ENCODE measurements at places on chromosomes 12 and 14.

DNA sequence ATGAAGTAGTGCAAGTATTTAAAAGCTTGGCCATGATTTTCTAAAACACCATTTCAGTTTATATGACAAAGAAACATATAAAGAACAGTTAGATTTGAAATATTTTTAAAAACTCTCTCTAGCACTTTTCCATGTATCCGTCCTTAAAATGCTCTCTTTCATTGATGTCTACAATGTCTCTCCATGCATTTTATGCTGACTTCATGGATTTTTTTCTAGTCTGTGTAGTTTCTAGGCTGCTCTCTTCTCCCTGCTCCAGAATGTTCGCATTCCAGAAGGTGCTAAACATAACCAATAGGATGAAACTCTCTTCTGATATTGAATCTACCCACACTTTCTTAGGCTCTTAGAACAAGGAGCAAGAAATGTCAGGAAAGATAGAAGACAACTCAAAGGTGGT is 124.8 kb downstream of the PLCZ1 start:
- no peak for DNase-seq

- no peak for DNase-seq
Measured at GRCh38 chr12:93039930-93040329, 110.8 kb upstream of the EEA1 start.

DNA sequence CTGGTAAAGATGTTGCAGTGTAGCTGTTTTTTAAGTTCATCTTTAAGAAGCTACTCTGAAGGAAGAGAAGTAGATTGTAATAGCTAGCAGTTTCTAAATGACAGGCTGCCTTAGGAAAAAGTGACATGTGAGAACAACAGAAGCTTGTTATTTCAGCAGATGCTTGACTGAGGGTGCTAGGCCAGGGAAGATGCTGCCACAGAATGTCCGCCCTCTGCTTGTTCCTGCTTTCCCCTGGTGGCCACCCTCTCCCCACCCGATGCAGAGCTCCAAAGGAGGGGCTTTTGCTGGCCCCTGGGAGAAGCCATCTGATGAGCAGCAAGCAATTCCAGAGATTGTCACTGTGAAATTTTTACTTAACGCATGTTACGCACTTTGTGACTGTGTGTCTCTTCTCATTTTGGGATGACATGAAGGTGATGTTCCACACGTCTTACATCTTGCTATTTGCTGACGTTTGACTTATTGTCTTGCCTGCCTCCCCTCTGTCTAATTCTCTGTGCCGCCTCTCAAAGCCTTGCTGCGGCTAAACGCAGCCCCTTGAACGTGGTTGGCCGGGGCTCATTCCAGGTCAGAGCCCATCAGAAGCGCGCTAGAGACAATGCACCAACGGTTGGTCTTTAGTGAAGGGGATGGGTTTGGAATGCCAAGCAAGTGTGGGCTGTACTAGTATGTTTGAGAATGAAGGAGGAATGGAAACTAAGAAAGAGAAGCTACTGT is 44.8 kb downstream of the WDR20 start:
- no peak for DNase-seq

DNA sequence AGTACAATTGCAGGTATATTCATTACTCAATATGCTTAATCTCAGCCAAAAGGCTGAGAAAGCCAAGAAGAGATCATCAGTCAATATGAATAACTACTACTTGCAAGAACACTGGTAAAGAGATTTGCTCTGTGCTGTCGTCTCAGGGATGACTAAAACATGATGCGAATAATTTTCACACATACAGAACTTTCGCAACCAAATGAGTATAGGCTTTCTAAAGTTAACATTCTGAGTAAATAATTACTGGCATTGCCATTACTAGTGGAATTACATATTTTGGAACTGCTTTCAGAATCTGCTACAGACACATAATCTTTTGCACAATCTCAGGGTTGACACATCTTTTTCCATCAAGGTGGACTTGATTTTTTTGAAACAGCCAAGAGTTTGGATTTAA is 24.7 kb downstream of the NCKAP1L start:
- no peak for DNase-seq

DNA sequence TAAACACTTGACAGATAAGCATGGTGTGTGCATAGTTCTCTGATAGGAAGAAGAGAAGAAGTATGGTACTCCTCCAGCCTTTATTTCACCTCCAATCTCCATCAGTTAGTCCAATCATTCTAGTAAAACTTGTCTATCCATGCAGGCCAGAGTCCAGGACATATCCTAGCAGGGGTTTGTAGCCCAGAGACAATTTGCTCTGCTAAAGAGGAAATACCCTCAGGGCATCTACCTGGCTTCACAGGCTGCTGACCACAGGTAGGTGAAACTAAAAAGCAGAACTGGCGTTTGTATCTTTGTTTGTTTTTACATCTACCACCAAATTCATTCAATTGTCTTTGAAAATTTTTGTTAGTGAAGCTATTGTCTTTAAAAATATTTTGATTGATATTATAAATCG is 717.6 kb downstream of the FSCB start:
- DNase-seq, result no peak

DNA sequence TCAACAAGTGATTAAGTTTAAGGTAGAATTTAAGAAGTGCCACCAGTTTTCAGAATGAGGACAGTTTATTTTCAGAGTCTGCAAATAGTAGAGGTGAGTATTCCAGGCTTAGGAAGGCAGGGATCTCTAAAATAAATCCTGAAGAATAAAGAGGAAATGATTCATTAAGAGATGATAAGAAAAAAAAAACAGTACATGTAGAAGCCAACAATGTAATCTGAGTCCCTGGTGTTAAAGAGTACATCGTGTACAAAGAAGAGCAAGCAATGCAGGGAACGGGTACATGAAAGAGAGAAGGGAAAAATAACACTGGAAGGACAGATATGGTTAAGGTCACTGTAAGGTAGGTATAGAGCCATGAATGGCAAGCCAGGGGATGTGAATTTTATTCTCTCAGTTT is 95.2 kb upstream of the FOXG1 start:
- no peak for DNase-seq

DNA sequence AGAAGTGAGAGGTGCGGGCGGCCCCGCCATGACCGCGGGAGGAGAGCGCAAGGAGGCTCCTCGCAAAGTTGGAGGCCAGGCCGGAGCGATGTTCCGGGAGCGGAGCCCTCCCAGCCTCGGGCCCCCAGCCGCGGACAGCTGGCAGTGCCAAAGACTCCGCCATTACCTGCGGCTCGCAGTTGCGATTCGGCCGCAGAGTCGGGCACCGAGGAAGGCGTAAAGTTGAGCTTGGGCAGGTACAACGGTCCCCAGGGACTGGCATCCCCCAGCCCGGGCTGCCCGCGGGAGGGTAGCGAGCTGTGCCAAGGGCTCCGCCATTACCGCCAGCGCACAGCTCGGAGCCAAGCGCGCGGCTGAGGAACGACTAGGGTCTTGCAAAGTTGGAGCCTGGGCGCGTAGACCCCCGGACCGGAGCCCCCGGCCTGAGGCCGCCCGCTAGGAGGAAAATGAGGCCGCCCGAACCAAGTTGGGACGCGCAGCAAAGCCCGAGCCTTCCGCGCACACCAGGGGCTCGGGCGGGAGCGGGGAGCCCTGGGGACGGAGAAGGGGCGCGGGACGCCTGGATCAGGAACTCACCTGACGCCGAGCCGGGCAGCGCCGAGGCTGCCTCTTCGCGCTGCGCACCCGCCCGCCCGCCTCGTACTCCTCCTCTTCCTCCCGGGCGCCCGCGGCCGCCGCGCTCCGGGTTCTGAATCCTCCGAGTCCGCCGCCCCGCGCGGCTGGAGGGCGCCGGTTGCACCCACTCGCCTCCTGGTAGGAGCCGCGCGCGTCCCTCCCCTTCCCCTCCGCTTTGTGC is 677 bp downstream of the NOS1 start:
- no peak for DNase-seq

DNA sequence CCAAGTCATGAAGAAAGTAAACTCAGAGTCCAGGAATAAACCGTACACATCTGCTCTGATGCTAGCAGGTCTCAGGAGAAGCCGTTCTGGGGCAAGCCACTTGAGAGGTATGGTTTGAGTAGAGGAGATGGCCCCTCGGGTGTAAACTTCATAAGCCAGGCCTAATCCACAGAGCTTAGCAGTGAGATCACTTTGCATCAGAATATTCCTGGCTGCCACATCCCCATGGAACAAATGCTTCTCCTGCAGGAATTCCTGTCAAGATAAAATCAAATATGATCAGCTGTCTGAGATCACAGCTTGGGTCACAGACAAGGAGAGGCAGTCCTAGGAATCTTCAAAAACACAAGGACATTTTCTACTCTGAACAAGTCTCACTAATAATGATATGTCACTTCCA is 11.2 kb upstream of the MAGOHB start:
- no peak for DNase-seq

DNA sequence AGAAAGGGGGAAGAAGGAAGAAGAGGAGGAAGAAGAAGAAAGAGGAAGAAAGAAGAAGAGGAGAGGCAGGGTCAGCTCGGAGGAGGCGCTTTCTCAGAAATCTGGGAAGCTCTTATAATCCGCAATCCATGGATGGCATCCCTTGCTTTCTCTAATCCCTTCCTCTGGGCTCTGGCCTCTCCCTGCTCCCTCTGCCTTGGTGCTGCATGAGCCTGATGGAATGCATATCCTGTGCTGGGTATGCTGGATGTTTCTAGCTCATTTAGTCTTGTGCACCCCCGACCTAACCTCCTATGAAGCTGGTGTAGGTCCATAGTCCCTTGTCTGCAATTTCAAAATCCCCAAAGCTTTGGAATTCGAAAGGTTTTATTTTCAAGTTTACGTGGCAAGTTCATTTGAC is 94.2 kb upstream of the MYL2 start:
- DNase-seq, result no peak

GRCh38 chr12:109873653-109874052 is 6.7 kb downstream of the GLTP start:
- DNase-seq, result no peak

- no peak for DNase-seq
Measured at GRCh38 chr14:66152302-66152701, 333.9 kb upstream of the CCDC196 start.

DNA sequence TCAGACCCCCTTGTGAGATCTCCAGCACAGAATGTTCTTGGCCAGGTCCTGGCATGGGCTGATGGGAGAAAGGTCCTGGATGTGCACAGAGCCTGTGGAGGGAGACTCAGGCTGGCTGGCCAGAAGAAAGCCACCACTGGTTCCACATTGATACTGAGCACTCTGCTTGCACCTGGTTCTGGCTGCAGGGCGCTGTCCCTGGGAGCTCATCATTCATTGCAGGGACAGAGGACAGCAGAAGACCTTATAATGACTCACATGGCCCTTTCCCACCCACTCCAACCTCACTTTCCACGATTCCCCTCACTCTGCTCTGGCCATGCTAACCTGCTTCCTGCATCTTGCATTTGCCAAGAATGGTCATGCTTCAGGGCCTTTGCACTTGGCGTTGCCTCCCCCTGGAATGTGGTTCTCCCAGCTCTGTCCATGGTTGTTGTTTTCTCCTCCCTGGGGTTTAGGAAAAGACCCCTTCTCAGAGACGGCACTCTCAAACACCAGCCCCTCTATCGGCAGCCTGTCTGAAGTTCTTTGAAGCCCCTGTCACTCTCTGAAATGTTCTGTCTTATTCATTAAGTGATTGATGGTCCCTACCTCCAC is 10.3 kb downstream of the KRT7 start:
- no peak for DNase-seq

GRCh38 chr12:123972457-123973401 is at the start of the genes CCDC92 and ZNF664:
TSS of gene CCDC92 (minus strand) at chr12:123972831. CDS start at chr12:123944305, 28,526 bp downstream.
TSS of gene ZNF664 (plus strand) at chr12:123973215. CDS start at chr12:124012145, 38,930 bp downstream.
- DNase-seq, result no peak

DNA sequence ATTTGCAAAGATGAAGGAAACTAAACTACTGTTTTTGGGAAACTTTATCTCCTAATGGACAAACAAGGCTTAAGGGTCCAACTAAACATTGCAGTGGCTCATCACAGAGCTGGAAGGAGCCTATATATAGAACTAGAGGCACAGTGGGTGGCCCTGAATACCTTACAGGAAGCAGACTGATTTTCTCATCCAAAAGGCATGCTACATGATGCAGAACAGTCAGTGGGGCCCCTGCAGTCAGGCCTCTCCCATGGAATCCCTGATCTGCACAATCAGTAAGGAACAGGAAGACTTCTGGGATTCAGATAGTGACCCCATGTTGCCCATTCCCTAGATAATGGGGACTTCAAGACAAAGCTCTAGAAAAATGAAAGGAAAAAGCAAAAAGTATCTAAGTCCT is 1.9 kb upstream of the LLPH start:
- no peak for DNase-seq

- no peak for DNase-seq
Measured at GRCh38 chr12:56308714-56309113, 7.1 kb downstream of the CNPY2 start.

- DNase-seq, result no peak
Measured at GRCh38 chr14:21256539-21257393, 12.5 kb downstream of the HNRNPC start.
